Endodermal cell (in vitro differentiated cells): ENCODE measurements at places on chromosomes 2 and 18.

DNA sequence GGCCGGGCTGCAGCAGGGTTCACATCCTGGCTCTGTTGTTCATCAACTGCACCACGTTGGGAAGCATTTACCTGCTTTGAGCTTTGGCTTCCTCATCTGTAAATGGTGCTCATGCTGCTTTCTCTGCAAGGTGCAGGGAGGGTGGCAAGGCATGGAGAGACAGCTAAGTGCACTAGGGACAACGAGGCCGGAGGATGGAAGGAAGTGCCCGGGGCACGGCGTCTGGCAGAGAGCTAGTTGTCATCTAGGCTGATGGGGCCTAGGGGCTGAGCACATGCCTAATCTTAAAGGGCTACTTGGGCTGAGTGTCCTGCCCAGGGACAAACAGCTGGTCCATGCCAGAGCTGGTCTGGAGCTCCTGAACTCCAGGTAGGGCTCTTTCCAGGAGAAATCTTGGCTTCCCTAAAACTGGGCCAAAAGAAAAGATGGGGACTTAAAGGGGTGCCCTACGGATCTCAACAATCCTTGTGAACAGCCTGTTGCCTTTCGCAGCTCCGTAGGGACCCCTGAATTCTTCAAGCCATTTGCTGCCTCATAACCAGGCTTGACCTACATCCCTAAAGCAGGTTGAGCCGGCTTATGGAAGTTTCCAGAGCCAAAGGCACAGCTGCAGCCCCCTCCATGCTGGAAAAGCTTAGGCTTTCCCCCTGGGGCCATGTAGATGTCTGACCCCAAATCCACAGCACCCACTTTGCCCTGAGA is 130.8 kb downstream of the SMAD7 start:
- peak; percentile 24 for DNase-seq

GRCh38 chr18:40939656-40940515 is 1015.1 kb upstream of the PIK3C3 start:
- no peak for DNase-seq

- DNase-seq = peak; percentile 29
Measured at GRCh38 chr2:239014458-239015217, 166.8 kb downstream of the TWIST2 start.

GRCh38 chr2:134657650-134658250 is 61.0 kb downstream of the TMEM163 start:
- peak; percentile 78 for DNase-seq

- peak; percentile 84 for DNase-seq
Measured at GRCh38 chr2:41937921-41938708, 109.7 kb upstream of the PKDCC start.

- no peak for DNase-seq
Measured at GRCh38 chr2:18398833-18399232, 161.6 kb downstream of the RDH14 start.

DNA sequence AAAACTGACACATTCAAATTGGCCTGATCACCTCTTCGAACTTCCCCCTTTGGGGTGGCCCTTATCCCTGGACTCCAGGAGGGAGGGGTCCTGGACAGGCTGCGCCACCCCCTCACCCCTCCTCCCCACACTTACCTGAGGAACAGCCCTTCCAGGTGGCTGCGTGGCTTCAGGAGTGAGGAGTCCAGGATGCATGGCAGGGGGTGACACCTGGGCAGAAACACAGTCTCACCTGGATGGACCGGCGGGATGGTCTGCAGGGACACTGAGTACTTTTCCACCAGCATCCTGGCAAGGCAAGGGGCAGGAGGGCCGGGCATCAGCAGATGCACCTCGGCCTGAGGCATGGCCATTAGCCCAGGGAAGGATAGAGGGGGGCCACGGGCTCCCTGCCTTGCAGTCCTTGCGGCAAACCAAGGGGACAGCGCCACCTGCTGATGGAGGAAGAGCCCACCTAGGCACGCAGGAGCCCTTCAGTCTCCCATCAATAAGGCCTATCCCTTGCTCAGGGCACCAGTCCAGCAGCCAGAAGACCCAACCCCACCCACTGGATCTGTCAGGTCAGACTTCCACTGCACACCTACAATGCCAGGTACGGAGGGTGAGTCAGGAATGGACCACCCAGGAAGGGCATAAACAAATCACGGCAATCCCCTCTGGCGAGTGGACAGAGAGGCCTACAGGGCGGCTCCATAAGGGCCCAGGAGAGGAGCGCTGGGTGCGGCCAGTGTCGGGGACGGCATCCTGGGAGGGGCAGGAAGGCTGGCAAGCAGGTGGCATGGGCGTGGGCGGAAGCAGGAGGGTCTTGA is 26.0 kb downstream of the FAM178B start:
- DNase-seq = peak; percentile 97

GRCh38 chr18:24595561-24596031 is 135.2 kb downstream of the HRH4 start:
- no peak for DNase-seq

DNA sequence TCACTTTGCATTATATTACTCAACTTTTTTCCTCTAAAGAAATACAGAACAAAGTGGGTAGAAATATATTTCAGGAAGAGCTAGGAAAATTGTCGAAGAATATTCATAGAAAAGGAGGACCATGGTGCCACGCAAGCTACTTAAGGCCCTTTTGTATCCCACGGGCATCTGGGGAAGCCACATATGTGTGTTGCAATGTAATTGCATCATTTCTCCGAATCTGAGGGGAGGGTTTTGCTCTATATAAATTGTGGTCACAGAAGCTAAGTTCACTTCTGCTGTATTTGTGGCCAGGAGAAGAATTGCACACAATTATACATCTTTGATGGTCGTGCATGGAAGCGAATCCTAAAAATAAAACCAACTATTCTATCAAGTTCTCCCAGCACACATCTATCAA is 360.3 kb downstream of the IRS1 start:
- no peak for DNase-seq

DNA sequence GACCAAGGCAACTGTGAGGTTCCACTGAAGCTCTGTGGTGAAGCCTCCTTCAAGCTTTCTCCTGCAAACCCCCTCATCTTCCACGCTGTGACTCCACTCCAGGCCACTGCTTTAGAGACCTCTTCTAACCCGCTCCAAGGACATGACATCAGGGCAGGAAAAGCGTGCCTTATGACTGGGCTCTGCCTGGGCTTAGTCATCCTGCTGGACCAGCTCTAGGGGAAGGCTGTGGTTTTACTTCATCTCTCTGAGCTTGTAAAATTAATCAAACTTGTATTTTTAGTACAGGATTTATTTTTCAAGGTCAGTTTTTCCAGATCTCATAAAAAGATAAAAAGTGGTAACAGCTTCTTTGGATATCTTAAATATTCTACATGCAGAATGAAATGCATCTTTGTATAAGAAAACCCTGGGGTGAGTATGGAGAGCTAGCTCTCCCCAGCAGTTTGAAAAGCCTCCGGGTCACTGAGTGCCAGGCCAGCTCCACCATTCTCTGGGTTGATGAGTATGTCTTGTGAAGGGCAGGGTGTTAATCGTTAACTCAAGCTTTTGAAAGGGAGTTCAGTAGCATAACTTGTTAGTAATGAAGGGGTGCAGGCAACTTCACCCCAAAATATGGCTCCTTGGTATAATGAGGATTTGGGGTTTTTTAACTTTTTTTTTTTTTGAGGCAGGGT is 33.1 kb upstream of the YPEL5 start:
- no peak for DNase-seq

DNA sequence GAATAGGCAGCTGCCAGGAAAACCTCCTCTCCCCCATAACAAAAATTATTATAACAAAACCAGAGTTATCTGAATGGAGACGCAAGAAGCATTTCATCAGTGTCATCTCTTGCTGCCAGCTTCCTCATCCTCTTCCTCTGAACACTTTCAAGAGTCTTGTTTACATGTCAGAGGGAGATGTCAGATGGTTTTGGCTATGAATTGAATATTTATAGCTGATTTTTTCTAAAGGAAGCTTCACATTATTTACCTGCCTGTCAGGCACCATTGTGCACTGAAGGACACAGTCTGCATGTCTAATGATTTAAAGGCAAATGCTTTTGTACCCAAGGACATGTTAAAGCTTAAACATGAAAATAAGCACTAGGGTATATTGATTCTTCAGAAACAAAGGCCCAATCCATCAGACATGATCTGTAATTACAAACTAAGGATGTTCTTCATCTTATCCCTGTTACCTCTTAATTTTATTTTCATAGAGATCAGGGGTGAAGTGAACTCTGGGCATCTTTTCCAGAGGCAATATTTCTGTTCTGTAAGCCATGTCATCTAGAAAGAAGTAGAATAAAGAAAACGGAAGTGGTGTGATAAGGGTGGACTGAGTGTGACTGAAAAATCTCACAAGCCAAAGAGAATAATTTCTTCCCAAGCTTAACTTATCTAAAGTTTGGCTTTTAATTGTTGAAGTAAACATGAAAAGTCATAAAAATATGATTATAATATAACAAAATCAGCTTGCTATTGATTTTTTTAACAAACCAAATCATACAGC is 168.7 kb downstream of the ANKRD44 start:
- DNase-seq = no peak

DNA sequence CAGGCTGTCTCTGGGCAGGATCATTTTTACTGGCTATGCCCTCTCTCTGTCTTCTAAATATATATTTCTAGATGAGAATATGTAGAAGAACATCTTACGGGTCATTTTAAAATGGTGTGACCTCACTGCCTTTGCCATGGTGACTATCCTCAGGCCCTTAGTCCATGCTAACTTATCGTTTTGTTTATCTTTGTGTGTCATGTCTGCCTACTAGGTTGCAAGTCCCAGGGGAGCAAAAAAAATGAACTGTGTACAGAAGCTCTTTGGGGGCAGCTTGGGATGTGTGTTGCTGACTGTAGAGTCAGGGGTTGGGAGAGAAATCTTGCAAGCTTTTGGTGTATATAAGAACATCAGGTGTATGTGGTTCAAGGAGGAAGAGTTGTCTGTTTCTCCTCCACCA is 11.0 kb downstream of the CPSF3 start:
- no peak for DNase-seq

- DNase-seq = no peak
Measured at GRCh38 chr2:43758739-43759138, 15.1 kb upstream of the DYNC2LI1 start.

DNA sequence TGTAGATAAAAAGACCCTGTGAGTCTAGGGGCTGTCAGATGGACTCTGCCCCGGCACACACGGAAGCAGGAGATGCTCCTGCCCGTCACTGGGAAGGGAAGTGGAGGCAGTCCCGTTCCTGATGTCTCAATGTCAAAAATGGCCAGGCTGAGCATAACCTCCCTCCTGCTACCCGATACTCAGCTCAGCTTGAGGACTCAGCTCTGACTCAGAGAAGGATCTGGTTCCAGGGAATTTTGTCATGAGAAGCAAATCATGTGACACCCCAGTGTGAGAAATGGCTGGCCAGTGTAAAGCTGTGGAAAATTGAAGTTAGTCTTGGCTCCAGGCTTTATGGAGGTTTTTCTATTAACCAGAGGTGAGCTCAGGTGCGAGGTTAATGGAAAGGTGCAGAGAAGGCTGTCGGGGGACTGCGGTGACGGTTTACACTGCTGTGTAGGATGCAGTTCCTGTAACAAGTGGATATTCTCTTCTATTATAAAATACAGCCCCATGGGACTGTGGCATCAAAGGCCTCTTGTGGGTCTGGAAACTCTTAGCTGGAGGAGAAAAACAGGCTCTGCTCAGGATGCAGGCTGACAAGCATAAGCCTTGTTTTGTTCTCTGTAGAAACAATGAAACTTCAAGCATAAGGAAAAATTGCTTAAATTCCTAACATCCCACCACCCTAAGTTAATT is 24.7 kb upstream of the AGAP1 start:
- peak; percentile 53 for DNase-seq

DNA sequence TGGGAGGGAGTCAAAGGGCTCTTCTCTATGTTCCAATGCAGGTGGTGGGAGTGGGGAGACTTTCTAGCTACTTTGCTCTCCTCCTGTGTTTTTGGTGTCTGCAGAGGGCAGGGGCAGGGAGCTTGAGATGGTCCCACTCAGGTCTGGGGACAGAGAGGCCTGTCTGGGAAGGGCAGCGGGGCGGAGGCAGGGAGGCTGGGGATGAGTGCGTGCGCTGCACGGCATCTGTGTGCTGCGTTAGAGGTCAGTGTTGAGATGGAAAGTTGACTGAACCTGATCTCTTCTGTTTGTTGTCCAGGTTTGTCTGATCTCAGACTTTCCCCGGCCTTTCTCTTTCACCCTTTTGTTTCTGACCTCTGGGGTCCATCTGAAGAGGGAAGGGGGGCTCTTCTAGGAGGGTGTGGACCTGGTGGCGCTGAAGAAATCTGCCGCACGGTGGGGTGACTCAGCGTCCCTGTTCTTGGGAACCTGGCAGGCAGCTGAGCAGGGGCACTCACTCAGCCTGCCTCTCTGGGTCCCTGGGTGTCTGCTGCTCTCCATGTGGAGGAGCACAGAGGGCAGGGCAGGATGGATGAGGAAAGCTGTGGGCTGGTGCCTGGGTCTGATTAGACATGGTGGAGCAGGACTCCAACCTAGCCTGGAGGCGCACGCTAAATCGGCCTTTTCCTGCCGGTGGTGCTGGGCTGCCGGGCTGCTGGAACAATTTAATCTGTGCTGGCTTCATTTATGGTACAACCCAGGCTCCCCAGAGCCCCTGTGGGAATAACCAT is 24.1 kb downstream of the IGFBP2 start:
- no peak for DNase-seq

- DNase-seq = no peak
Measured at GRCh38 chr2:36565712-36566111, 32.3 kb downstream of the FEZ2 start.

DNA sequence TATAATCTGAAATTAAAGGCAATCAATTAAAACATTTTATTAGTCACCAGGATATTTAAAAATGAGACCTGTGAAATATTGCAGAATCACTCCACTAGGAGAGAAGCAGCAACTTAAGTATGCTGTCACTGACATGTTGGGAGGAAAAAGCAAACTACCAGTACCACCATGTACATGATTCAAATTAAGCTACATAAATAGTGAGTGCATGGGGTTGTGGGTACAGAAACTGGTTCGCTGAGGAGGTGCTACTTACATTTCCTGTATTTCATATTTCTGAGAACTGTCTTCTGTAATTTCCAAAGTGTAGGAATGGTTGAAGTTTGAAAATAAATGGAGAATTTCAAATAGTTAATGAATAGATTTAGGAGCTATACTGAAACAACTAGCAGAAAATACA is 7.9 kb upstream of the NR4A2 start:
- no peak for DNase-seq

DNA sequence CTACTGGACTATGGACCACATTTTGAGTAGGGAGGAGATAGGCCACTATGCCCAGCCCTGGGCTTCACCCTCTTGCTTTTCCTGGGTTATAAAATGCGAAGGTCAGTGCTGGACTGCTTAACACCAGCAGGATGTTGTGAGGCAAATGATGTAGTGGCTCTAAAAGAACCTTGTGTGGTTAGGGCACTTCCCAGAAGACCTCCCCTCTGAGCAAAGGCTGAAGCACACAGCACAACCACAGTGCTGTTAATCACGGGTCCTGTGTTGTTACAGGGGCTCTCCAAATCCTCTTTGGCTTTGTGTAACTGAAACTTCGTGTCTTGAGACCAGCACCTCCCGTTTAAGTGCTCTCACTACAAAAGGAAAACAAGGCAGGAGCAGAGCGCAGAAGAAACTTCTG is 166.9 kb downstream of the KLHL29 start:
- no peak for DNase-seq

- DNase-seq = no peak
Measured at GRCh38 chr2:237154884-237155851, 69.5 kb downstream of the COPS8 start.
